ENCODE measurements at places on chromosomes 12 and 14. TPM values are rescaled to one million over a fixed set of nuclear protein-coding genes. Genes with fewer than 3 reads are reported as not detected.

Gene CYP46A1
- total RNA-seq = 0.52 TPM

Gene GRIP1
- total RNA-seq = 8.4 TPM

Gene IL31
- total RNA-seq = not detected

Gene RGS6
- not detected for total RNA-seq

Gene ATF7IP
- 12.5 TPM for total RNA-seq

Gene KCNK10
- not detected for total RNA-seq

Gene SIX1
- total RNA-seq = 18.2 TPM

Gene MVK
- total RNA-seq = 47.8 TPM

Gene LRRC43
- not detected for total RNA-seq

Gene HRK
- total RNA-seq = 0.33 TPM

Gene CMKLR1
- total RNA-seq = not detected

Gene CRY1
- 32.0 TPM for total RNA-seq

Gene RNASE1
- 0.51 TPM for total RNA-seq

Measured in PC-3 (cell line).